ENCODE measurements at places on chromosomes 2 and 18. TPM values are rescaled to one million over a fixed set of nuclear protein-coding genes. Genes with fewer than 3 reads are reported as not detected.

DNA sequence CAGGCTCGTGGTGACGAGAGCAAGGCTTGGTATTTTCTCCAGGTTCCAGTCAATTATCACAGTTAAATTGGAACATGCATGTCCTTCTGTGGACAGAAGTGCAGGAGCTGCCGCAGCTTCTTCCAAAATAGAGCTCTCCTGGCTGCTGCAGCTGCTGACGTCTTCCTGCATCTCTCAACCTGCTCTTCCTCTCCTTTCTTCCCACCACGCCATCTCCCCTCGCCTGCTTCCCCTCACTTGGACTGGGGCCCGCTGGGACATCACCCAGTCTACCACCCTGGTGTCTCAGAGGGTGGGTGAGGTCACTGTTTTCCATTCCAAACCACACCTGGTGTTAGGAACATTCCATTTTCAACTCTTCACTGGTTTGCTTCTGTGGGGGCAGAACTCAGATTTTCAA lies 41.4 kb downstream of the SPP2 start:
- DNase-seq = no peak

Gene LIMS2
- polyA plus RNA-seq = 21.5 TPM

- DNase-seq = no peak
Measured at GRCh38 chr2:8984855-8985254, 18.6 kb downstream of the MBOAT2 start.

DNA sequence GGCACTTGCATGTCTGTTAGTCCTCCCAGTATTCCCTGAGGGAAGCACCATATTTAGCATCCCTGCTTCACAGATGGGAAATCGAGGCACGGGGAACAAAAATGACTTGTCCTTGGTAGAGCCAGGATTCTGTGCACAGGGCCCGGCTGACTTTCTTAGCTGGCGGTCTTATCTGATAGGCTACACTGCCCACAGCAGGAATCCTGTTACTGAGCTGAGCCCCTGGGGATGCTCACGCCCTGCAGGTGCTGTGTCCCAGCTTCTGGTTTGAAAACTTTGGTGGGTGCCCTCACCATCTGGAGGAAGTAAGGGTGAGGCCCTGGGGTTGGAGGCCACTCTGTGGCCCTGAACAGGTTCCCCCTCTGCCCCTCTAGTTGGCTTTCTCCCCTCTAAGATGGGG lies 68.4 kb upstream of the MCFD2 start:
- no peak for DNase-seq

DNA sequence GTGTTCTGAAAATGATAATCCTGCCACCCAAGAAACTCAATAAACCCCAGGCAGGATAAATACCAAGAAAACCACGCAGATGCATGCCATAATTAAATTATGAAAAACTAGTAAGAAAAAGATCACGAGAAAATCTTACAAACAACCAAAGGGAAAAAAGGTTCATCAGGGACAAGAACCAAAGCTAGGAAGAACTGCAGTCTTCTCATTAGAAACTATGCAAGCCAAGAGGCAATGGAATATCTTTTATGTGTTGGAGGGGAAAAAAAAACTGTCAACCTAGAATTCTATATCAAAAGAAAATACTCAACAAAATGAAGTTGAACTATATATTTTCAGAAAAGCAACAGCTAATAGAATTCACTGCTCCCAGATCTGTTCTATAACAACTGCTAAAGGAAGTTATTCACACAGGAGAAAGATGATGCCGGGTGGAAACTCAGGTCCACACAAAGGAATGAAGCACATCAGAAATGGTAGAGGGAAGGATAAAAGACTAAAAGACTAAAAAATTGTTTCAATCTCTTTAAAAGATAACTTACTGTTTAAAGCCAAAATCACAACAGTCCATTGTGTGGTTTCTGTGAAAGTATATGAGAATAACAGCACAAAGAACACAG lies 55.0 kb downstream of the NDUFA10 start:
- DNase-seq = no peak

Gene AMER3
- not detected for polyA plus RNA-seq
